ENCODE measurements at places on chromosomes 6 and 20.
A peak's percentile ranks its signal among the peaks of the same experiment; 100 is the strongest.

DNA sequence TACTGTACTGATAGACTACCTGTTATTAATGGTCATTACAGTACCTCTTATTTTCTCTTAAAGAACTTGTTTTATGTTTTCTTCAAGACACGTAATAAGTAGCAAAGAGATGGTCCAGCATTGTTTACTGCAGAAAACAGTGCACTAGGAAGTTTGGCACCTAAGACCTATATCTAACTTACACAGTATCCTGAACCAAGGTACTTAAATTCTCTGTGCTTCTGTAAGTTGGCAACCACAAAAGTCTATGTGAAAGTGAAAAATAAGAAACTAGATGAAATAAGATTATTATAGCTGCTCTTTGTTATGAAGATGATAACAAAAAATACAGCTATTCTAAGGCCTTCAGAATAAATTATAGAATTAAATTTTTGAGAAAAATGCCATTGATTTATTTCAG is 411.7 kb upstream of the SOX4 start:
- DNase-seq, result no peak

DNA sequence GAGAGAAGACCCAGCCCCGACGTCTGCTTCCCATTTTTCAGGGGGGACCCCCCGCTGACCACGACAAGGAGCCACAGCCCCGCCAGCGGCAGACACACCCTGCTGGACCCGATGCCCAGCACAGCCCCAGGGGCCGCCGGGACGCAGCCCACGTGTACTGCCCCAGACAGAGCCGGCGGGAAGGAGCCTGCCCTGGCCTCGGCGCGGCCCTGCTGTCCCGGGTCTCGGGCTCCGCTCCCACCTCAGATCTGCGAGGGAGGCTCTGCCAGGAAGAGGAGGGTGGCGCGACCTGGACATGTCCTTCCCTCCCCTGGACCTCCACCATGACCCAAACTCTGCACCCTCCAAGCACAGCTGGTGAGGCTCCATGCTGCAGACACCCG is 54.7 kb downstream of the KCNQ2 start:
- no peak for DNase-seq

- no peak for DNase-seq
Measured at GRCh38 chr20:58212636-58213035, 15.8 kb downstream of the ANKRD60 start.

DNA sequence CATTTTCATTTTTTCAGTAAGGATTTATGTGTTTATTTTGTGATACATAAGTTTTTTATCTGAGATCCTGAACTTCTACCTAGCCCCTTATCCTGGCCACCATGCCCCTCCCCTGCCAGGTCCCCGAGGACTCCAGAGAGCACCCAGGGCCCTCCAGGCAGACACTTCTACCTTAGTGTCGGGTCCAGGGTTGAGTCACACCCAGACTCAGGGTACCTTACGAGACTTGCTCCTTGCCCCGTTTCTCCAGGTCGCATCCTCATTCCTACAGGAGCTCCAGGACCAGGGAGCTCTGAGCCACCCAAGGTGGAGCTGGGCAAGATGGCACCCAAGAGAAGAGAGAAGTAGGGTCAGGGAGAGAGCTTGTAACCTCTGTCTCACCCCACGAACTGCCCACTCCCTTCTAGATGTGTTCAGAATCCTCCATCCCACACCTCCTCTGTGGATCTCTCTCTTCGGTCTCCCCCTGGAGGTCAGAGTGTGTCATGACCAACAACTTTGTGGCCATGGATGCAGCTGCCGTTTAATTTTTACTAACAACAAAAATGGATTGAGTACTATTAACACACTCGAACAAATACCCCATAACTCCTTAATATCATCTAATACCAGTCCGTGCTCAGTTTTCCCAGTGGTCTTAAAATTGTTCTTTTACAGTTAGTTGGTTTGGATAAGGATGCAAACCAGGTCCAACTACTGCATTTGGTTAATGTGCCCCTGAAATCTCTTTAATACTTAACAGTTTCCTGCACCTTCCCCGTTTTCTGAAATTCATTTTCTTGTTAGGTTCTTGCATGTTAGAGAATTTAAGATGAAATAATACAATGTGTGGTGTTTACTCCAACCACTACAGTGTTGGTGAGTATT is 130.6 kb upstream of the INSM1 start:
- DNase-seq, result peak; percentile 51

DNA sequence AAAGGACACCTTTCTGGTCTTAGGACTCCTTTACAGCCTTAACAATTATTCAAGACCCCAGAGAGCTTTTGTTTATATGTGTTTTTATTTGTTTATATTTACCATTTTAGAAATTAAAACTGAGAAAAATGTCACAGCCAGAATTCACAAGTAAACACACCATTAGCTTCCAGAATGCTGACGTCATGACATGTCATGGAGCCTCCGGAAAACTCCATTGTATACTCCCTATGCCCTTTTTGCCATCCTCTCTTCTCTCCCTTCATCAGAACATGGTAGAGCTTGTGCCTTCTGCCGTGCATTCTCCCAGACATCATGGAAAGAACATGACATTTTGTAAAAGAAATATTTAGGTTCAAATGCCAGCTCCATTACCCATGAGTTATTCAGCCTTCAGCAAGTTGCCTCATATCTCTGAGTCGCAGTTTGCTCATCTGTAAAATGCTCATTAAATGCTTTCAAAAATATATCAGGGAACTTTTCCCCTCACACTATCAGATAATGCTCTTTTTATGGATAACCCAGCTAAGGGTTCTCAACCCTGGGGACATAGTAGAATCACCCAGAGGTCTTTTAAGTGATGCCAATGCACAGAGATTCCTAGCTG is 27.8 kb downstream of the TNFAIP3 start:
- no peak for DNase-seq

DNA sequence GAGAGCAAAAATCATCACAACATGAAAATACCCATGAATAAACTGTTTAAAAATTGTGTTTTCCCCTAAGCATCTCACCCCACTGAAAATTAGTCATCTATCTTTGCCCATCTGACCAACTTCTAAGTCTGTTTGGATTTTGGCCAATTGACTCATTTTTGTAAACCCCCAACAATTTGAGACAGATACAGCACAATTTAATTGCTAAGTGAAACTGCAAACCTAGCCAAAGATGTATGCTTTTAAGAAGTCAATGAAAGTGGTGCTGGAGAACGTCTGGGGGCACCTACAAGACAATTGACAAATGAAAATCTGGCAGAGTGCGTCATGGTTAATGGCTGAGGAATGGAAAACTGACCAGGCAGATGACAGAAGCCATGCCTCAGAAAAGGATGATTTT is 30.9 kb upstream of the SLC24A3 start:
- DNase-seq, result no peak

GRCh38 chr6:52994839-52995088 is 320 bp downstream of the GSTA4 start:
- DNase-seq, result no peak

DNA sequence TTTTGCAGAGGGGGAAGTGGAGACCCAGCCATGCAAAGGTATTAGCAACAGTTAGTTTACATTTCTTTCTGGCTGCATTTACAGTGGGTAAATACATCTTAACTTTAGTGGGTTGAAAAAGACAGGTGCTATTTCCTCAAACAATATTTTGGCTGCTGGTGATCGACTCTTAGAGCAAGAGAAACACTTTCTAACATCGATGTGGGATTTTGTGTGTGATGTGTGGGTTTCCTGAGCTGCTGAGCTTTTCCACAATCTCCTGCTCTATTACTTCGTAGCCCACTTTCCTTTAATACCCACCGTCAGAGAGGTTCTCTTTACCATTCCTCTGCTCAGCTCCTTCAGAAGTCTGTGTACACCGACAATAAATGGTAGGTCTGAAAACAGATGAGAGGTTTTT is 339.0 kb downstream of the NRN1 start:
- DNase-seq, result no peak

GRCh38 chr6:69398311-69398710 is 398.5 kb downstream of the LMBRD1 start:
- DNase-seq, result no peak

- DNase-seq, result no peak
Measured at GRCh38 chr20:57224641-57225138, 41.8 kb downstream of the BMP7 start.

DNA sequence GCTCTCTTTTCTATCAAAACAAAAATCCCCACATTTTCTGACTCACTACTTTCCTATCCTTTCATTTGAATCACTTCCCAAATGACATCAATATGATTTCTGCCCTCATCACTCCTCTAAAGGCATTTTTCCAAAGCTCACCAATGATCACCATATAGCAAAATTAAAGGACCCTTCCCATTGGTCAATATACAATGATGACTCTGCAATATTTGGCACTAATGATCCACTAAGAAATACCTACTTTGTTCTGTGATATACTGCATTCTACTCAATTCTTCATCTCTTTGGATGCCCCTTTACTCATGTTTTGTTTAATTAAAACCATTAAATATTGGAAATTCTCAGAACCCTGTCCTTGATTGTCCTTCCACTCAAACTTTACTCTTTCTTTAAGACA is 200.3 kb upstream of the PTCHD4 start:
- no peak for DNase-seq

DNA sequence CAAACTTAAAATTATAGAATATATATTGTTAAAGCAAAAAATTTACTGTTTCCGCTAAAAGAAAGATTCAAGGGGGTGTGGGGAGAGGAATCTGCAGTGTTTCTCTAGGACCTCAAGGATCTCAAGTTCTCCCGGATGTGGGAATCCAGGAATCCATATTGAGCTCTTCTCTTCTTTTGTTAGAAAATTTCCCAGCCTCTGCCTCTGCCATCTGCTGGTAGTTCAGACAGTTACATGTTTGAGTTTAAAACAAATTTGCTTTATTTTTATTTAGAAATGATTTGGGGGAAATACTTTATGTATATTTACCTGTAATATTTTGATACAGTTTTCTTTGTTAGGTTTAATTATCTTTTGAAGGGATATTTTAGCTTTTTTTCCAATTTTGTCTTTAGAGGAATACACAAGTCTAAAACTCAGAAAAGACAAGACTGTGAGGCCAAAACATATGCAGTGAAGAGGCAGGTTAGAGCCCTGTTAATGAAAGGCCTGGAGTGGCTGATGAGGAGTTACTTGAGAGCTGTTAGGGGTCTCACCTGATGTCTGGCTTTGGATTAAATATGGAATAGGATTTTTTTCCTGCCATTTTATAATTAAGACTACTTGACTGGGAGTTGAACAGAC is 268.8 kb downstream of the ARID1B start:
- peak; percentile 33 for DNase-seq

DNA sequence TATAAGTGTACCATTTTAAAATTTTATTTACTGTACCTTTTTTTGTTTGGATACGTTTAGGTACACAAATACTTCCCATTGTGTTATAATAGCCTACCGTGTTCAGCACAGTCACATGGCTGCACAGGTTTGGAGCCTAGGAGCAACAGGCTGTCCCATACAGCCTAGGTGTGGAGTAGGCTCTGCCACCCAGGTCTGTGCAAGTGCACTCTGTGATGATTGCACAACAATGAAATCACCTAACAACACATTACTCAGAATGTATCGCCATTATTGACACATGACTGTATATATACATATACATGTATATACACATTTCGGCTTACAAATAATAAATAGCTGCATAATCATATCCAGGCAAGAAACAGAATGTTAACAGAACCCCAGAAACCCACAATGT is 15.4 kb downstream of the SERAC1 start:
- no peak for DNase-seq

DNA sequence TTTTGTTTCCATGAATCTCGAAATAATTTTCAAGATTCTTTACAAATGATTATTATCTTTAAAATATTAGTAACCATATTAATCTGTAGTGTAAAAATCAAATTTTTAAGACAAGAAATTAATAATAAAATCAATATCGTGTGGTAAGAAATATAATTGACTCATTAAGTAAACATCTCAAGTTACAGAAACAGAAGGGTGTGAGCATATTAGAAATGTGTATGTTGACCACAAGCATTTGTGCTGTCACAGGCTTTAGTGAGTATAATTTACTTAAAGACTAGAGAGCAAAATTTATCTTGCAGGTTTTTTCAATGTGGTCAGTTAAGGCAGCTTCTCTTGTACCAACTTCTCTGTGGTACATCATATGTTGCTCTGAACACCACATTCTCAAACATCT is 566.5 kb upstream of the IRAK1BP1 start:
- DNase-seq, result no peak

DNA sequence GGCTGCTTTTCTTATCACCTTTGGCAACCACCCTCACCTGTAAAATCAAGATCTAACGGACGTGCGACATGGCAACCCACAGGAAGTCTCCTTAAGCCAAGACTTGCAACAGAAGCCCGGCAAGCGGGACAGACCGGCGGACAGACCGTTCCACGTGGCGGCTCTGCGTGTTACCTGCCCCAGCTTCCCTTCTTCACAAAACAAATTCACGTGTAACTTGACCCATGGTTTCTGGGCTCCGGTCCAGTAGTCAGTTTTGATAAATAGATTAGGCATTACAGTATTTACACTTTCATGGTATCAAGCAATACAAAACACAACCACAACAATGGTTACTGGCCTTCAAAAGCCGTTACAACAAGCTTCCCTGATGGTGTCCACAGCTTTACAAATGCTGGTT is 133.8 kb downstream of the PRND start:
- DNase-seq, result no peak

DNA sequence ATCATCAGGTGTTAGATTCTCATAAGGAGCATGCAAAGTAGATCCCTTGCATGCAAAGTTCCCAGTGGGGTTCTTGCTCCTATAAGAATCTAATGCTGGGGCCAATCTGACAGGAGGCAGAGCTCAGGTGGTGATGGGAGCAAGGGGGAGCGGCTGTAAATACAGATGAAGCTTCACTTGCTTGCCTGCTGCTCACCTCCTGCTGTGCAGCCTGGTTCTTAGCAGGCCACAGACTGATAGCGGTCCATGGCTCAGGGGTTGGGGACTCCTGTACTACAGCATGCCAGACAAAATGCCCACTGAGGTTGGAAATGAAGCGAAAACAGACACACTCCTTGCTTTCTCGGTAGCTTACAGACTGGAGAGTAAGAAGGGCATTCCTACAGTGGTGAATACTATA is 386.8 kb downstream of the PLCB1 start:
- no peak for DNase-seq

GRCh38 chr6:35955970-35956369 is 35.1 kb upstream of the SRPK1 start:
- DNase-seq, result no peak

- no peak for DNase-seq
Measured at GRCh38 chr6:93176070-93176469, 243.3 kb downstream of the EPHA7 start.

DNA sequence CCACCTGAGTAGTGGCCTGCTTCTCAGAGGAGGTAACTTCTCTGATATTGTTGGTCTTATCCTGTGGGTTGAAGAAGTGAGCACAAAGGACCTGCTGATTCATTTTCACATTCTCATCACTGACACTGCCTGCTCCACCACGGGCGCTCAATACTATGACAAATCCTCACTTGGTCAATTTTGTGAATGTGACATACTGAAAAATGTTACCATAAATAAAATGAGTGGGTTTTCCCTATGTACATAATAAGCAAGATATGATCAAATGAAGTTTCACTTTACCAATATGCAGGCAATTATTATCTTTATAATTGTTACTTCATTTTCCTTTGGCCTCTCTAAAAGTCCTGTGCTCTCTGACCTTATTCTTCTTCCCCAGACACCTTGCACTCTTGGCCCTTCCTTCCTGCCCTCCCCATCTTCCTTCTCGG is 71.5 kb upstream of the RIPOR2 start:
- DNase-seq, result peak; percentile 65

- DNase-seq, result no peak
Measured at GRCh38 chr20:49561256-49561655, 6.7 kb downstream of the PTGIS start.
